ENCODE measurements at places on chromosomes 5 and 9. TPM values are rescaled to one million over a fixed set of nuclear protein-coding genes. Genes with fewer than 3 reads are reported as not detected.

TTLL11 gene
- 6.0 TPM for polyA plus RNA-seq

SPEF2 gene
- polyA plus RNA-seq, result not detected

MZB1 gene
- polyA plus RNA-seq, result 193 TPM

SPAAR gene
- not detected for polyA plus RNA-seq

FOXD4L5 gene
- not detected for polyA plus RNA-seq

PFN3 gene
- polyA plus RNA-seq, result not detected
